ENCODE measurements at places on chromosomes 5 and 9.
A peak's percentile ranks its signal among the peaks of the same experiment; 100 is the strongest.

GRCh38 chr5:173697931-173698579 lies 81.6 kb upstream of the BOD1 start:
- no peak for DNase-seq

DNA sequence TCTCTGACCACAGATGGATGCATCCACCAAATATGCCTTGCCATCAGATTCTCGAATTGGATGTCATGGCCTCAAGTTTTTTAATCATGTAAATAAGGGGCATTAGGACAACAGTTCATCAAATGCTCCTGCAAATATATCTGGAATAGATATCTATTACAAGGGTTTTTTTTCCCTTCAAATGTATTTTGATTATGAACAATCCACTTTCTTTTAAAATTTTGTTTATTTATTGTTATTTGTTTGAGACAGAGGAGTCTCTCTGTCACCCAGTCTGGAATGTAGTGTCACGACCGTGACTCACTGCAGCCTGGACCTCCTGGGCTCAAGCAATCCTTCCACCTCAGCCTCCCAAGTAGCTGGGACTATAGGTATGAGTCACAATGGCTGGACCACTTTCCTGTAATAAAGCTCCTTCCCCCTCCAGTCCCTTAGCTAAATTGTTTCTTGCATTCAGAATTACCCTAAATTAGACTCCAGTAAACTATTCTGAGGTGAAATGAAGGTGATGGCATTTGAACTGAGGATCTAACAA lies 1412.1 kb downstream of the EFNA5 start:
- DNase-seq = peak; percentile 2

- DNase-seq = no peak
These were observed 16.7 kb upstream of the ZNF131 start for GRCh38 chr5:43104057-43104456.

GRCh38 chr5:147568710-147569406 lies 59.0 kb upstream of the DPYSL3 start:
- no peak for DNase-seq

DNA sequence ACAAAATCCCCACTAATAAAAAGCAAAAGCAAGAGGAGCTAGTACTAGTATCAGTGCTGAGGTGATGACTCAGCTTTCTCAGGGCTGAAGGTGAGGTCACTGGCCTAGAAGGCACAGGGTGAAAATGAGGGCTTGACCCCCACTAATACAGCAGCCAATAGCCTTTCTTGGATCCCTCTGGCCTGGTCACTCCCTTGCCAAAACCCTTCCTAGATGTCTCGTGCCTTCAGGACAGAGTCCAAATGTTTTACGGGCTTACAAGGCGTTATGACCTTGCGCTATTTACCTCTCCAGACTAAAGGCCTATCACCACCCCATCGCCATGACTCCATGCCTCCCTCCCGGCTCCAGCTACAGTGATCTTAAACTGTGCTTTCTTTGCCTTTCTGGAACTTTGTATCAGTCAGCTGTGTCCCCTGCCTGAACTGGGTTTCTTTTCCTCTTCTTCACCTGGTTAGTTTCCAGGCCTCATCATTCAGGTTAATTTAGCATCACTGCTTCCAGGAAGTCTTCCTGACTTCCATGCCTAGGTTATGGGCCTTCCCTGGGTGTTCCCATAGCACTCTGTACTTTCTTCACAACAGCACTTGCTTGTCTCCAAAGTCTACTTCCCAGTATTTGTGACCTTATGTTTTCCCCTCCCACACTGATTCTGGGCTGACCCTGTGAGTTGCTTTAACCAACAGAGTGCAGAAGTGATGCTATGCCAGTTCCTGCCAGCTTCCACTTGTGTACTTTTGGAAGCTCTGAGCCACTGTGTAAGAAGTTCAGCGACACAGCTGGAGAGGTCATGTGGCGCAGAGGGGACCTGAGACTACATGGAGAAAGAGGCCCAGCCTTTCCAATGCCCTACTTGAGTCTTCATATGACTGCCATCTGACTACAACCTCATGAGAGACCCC lies 4.2 kb upstream of the DELE1 start:
- DNase-seq = no peak

- DNase-seq = no peak
These were observed 246.6 kb upstream of the IL12B start for GRCh38 chr5:159576902-159577301.

- DNase-seq = no peak
These were observed 269.7 kb downstream of the ISL1 start for GRCh38 chr5:51652980-51653379.

- no peak for DNase-seq
These were observed 71.8 kb upstream of the ADAMTS2 start for GRCh38 chr5:179417016-179417415.

DNA sequence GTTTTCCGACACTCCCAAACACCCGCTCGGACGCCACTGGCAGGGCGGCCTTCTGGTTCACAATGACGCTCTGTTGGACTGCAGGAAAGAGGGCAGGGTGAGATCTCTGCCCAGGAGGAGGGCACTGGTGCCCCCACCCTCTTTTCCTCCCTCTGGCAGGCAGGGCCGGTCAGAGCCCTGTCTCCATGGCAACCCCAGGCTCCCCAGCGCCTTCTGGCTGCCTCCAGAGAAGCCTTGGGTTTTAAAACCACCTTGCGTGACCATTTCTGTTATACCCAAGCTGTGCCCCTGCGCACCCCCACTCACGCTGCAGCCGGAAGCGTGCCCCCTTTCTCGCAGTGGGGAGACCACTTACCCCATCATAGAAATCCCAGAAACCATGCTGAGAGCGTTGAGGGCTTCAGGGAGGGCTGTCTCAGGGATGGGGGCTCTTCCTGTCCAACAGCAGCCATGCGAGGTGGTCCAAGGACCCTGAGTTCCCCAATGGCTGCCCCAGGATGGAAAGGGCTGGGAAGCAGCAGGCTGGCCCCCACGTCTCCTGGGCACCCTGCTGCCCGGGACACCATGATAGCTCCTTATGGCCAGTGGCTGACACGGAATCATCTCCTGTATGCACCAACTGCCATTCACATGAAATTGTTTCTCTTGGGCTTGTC lies 7.3 kb downstream of the C9orf50 start:
- DNase-seq = no peak

DNA sequence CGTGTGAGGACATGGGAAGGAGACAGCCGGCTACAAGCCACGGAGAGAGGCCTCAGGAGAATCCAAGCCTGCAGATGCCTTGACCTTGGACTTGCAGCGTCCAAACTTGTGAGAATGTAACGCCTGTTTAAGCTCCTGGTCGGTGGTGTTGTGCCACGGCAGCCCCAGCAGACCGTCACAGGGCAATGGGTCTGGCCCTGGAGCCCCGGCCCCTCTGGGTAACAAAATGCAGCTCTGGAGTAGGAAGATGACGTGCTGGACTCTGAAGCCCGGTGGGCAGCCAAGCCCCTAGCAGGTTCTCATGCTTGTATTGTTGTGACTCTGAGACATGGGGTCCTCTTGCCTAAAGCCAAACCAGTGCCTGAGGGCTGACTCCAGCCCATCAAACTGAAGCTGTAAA lies 174.7 kb downstream of the IRX2 start:
- no peak for DNase-seq

DNA sequence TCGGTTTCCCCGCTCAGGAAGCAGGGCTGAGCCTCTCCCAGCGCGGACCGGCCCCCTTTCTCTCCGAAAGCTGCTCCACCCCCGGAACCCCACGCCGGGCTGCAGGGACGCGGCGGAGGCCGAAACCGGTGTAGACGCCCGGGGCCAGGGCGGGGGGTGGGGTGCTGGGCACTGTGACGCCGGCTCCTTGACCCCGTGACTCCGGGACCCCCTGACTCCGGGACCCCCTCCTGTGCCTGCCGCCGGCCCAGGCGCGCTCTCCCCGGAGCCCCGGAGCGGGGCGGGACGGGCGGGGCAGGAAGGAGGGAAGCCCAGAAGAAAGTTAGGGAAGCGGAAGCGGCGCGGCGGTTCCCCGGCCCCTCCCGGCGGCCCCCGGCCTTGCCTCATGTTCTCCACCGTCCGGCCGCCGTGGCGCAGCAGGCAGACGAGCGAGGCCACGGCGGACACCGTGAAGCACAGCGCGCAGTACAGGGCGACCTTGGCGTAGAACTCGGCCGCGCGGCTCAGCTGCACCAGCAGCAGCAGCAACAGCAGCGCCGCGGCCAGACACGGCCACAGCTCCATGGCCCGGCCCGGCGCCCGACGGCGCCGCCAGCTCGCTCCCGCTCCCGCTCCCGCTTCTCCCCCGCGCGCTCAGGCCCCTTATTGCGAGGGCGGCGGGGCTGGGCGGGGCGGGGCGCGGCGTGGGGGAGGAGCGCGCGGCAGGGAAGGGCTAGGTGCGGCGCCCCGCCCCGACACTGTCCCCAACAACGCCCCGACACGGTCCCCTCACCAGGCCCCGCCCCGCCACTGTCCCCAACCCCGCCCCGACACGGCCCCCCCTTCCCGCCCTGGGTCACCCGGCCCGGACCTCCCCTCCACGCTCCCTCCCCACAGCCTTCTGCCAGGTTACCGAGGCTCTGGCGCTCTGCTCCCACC lies at the start of gene AGPAT2:
AGPAT2 (minus strand) TSS at position 664 of the 918 bp plus-strand sequence; CDS start at position 564, 100 bp downstream.
- DNase-seq = no peak

- no peak for DNase-seq
These were observed 10.1 kb upstream of the SPATA24 start for GRCh38 chr5:139413963-139414362.

- no peak for DNase-seq
These were observed 14.1 kb upstream of the TNFAIP8 start for GRCh38 chr5:119341452-119342349.

DNA sequence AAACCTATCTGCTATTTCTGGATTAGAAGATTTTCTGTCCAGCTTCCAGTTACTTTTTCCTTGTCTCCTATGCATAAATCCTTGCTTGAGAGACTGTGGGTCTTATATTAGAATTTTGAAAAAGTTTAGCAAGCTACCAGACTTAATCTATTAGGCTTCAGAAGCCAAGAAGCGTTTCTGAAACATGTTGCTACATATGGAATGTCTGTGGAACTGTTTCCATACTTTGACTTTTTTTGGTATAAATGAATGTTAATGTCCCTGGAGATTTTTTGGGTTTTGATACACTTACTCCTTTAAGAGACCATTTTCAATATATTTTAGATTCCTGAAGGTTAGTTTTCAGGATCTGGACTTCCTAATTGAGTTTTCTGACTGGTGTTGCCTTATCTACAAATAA lies 191.4 kb upstream of the SGCD start:
- no peak for DNase-seq

GRCh38 chr5:30108051-30108450 lies 1085.4 kb upstream of the CDH6 start:
- no peak for DNase-seq

GRCh38 chr5:17897776-17898175 lies 263.5 kb downstream of the TAF11L14 start:
- no peak for DNase-seq

DNA sequence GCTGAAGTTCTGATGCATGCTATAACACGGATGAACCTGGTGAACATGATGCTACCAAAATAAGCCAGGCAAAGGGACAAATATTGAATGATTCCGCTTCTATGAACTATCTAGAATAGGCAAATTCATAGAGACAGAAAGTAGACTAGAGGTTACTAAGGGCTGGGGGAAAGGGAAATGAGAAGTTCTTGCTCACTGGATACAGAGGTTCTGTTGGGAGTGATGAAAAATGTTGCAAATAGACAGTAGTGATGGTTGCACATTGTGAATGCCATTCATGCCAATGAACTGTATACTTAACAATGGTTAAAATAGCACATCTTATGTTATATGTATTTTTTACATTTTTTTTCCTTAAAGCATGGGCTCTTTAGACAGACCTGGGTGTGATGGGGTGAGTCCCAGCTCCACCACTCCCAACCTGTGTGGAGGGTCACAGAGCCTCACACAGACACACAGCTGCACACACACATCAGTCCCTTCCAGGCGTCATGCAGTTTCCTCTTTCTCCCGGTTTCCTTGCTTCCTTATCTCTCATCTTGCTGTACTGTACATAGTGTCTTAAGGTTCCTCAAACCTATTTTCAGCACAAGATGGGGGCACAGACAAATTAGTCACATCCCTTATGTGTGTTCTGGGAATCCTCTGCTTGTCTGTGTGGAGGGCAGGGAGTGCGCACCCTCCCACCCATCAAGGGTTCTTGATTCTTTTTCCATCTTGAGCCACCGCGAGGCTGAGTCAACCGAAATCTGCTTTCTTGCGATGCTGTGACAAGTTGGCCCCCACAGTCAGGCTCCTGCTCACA lies 192.9 kb downstream of the CRB2 start:
- no peak for DNase-seq

- no peak for DNase-seq
These were observed 42.7 kb downstream of the ZNF618 start for GRCh38 chr9:113918697-113919350.

- DNase-seq = peak; percentile 10
These were observed 15.9 kb downstream of the EXD3 start for GRCh38 chr9:137406876-137407589.

DNA sequence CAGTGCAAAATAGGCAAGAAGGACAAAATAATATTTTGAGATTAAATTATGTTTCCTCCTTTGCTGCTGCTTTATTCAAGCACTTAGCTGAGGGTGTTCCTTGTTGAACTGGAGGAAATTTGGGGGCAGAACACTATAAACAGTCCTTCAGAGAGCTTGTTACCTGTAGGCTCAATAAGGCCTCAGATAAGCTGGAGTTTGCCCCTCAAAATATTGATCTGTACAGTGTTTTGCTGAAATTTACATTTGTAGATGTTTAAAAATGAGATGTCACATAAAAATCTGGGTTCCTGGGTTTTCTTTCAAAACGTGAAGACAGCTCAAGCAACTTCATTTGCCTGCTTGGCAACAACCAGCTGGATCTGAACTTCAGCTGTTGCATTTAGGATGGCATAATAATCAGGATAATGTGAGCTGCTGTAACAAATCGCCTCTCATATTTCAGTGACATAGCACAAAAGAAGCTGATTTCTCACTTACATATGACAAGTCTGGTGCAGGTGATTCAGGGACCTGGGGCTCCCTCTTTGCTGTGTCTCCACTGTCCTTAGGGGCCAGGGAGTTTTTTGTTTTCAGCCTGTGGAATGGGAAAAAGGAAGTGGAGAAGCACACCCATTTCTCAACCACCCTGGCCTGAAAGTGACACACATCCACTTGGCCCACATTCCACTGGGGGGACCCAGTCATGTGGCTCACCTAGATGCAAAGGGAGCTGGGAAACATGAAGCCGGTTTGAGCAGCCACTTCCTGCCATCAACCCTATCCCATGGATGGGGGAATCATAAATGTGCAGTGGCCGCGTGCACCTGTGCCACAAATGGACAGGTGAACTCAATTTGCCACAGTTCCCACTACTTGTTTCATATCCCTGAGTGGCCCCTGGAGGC lies 2.4 kb upstream of the PSAT1 start:
- no peak for DNase-seq

- DNase-seq = no peak
These were observed 65.2 kb downstream of the LRRC70 start for GRCh38 chr5:62643556-62644451.

DNA sequence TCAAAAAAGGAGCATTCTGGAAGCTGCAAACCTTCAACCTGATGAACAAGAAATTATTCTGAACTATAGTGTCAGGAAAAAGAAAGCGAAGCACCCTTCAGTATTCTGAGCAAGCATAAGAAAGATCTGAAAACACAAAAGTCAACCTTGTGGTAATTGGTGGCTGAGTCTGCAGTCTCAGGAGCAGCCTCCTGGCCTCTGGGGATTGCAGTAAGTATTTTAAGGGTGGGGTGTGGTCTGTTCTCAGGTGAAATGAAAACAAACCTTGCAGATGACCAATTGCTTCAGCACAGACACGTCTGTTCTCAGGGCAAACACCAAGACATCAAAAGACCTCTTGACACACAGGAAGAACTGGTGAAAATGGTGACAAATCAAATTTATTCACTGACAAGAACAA lies 147.8 kb upstream of the RAPGEF1 start:
- DNase-seq = no peak

- DNase-seq = no peak
These were observed at the start of gene CRHBP for GRCh38 chr5:76952795-76953536. TSS of gene CRHBP (plus strand) at chr5:76953045. CDS start at chr5:76953135, 90 bp downstream.

GRCh38 chr9:85859765-85860164 lies 81.2 kb upstream of the NAA35 start:
- DNase-seq = no peak

All from fibroblast of skin of left quadriceps (primary cell).